ENCODE measurements at places on chromosomes 3 and 15.

- no peak for DNase-seq
These were observed 410.7 kb downstream of the GRM7 start for GRCh38 chr3:7271631-7272030.

GRCh38 chr3:141181819-141182218, 49.8 kb upstream of the PXYLP1 start:
- no peak for DNase-seq

- DNase-seq, result no peak
These were observed 7.5 kb downstream of the ZNF621 start for GRCh38 chr3:40532252-40532651.

GRCh38 chr15:40258544-40258943, 19.7 kb downstream of the PAK6 start:
- no peak for DNase-seq
